Activated naive CD8-positive, alpha-beta T cell treated with anti-CD3 and anti-CD28 coated beads for 36 hours (primary cell): ENCODE measurements at places on chromosomes 3 and 15.
A peak's percentile ranks its signal among the peaks of the same experiment; 100 is the strongest.

DNA sequence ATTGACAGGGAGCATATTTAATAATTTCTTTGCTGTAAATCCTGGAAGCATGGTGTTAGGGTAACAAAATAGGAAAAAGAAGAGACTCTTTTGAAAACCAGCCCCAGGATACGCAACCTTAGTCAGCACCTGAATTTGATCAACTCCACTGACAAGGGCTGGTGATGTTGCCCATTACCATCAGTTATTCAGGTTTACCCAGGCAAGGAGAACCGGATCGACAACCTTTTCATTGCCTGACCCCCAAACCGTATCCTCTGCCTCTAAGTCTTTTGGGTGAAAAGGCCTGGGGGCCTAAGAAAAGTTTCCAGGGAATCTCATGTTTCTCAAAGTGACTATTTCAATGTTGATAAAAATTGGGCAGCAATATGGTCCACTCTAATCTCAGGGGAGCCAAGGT, 313.3 kb downstream of the KBTBD8 start:
- no peak for DNase-seq

GRCh38 chr15:31831596-31831995, 198.7 kb upstream of the CHRNA7 start:
- DNase-seq, result no peak

DNA sequence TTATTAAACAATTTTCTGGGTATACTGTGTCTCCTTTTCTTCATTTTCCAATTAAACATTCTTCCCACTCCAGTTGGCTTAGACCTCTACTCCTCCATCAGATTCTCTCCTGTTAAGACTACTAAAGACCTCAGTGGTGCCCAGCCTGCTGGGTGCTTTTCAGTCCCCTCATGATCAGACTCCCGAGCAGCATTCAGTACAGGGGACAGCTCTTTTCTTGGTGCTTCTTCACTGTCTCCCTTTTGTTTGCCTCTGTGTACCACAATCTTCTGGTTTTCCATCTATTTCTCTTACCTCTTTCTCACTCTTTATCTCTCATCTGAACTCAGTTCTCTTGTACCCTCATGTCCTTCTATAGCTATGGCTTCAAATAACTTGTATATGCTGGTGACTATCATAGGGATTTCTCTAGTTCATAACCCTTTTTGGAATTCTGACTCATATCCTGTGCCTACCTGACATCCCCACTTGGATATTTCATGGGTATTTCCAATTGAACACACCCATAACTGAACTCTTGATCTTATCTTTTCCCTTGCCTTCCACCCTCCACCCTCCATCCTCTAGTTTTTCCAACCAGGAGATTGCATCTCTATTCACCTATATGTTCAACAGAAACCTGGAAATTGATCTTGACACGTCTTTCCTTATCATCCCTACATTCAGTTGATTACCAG, 55.6 kb upstream of the ABHD10 start:
- no peak for DNase-seq

DNA sequence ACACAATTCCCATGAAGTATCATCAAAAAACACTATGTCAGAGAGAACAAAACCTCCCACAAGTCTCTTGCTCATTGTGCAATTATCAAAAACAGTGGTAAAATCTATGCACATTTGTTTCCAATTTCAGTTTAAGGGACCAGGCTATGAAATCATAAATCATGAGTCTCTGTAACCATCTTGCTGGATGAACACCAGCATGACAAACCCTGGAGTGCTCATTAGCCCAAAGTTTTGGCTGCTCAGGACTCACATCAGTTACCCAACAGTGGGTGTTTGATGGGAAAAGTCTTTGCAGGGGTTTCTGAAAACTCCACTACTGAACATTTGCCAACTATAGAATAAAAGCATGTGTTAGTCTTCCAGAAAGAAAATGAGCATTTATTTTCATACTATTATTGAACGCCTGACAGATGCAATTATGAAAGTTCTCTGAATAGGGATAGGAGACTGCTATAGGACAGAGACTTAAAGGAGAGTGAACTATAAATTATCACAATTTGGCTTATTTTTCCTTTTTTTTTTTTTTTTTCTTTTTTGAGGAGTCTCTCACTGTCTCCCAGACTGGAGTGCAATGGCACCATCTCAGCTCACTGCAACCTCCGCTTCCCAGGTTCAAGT, 240.8 kb upstream of the KCNMB2 start:
- DNase-seq, result no peak

- DNase-seq, result no peak
Measured at GRCh38 chr3:53194210-53195065, 33.4 kb downstream of the PRKCD start.

DNA sequence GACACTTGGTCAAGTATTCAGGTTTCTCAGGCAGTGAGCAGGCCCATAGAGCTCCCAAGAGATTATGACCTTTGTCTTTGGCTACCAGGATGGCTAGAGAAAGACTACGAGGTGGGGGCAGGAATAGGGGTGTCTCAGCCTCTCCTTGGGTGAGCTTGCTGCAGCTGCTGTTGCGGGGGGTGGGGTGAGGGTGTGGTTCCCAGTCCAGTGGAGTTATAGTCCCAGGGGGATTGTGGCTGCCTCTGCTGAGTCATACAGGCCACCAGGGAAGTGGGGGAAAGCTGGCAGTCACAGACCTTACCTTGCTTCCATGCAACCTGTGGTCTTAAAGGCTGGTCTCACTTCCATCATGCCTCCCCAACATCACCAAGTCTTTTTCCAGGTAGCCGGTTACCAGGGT, 31.7 kb downstream of the ATP2C1 start:
- DNase-seq, result no peak

DNA sequence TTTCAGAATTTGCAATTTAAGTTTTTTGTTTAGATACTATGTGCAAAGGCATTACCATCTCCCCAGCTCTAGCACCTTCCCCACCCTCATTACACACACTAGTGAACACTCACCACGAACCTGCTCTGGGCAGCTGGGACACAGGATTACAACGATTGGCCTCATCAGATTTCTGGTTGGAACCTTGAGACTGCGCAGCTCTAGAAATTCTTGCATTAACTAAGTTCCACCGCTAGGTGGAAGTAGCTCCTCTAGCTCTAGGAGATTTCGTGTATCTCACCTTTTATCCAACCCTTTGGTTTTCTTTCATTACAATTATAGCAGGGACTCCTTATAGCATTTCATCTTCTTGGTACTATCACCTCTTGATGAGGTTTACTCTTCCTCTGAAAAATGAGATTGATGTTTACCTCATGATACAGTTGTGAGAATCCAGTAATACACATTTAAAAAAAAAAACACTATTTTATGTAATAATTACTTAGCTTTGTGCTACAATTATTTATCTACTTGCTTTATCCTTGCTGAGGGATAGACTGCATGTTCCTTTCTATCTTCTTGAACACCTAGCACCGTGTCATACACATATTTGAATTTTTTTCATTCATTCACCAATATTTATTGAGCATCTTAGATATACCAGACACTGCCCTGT, 28.7 kb upstream of the PLOD2 start:
- no peak for DNase-seq

GRCh38 chr3:28066020-28066419, 175.4 kb upstream of the CMC1 start:
- DNase-seq, result no peak

- no peak for DNase-seq
Measured at GRCh38 chr3:5568451-5568850, 380.9 kb downstream of the EDEM1 start.

GRCh38 chr3:179452176-179452564, 900 bp upstream of the GNB4 start:
- DNase-seq, result no peak

GRCh38 chr3:114144909-114145688, 33.8 kb downstream of the DRD3 start:
- peak; percentile 7 for DNase-seq

DNA sequence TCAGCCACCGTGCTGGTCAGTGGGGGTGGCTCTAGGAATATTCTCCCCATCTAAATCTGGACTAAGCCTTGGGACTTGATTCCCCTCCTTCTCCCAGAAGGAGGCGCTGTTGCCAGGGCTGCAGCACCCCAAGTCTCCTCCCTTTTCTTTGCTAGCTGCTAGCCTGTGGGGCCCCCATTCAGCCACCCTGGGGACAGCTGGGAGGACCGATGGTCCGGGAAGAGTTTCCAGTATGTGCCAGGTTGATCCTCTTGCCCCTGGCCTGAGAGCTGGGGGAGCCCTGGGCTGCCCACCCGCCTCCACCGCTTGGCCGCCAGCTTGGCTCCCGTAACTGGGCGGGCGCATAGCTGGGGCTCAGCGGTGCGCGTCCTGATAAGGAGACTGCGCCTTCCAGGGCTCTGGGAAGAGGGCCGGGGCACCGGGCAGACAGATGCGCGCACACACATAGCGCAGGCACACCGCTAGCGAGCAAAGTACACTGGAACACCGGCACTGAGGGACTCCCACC, 4.2 kb downstream of the SMAD6 start:
- no peak for DNase-seq

DNA sequence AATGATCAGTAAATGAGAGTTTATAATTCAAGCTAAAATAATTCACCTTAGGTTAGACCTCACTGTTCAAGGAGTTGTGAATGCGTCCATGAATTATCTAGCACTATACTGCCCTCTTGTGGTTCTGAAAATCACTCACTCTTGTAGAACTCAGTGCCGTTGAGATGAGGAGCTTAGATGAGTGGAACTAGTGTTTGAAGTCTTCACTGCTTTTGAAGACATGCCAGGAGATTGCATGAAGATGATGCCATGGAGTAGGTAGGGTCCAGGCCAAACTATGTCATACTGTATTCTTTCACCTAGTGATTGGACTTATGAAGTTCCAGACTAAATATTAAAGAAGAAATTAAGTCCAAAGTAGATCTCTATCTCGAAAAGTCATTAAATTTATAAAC, 28.8 kb downstream of the LYSMD4 start:
- DNase-seq, result no peak

- DNase-seq, result no peak
Measured at GRCh38 chr3:141368925-141369794, 856 bp downstream of the ZBTB38 start.

DNA sequence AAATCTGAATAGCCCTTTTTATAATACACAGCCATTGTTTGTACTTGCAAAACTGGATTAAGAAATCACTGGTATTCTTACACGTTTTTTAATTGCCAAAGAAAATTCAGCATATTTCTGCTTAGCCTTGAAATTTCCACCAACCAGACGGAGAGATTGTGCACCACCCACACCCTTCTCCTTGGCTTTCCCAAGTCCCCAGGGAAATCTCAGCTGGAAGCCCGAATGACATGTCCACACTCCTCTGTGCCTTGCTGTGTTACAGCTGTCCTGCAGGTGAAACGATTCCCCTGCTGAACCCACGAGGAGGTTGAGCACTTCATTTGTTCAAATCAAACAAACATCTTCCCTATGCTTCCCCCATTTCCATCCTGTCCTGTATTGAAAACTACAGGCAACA, 49.6 kb upstream of the PPARG start:
- no peak for DNase-seq

DNA sequence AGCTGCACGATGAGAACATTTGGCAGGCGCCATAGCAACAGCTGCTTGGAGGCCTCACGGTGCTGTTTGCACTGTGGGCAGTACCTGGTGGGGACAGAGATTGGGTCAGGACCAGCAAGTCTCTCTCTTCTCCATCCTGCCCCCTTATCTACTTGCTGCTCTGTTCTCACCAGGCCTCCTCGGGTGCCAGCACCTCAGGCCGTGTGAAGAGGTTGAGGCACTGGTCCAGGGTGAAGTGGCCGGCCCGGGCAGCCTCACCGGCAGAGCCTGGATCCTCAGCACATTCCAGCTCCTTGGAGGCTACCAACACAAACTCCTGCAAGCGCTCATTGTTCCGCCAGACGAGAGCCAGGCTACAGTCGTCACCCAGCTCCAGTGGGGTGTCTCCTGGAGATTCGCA, 6.2 kb upstream of the QARS1 start:
- no peak for DNase-seq

- no peak for DNase-seq
Measured at GRCh38 chr15:39511916-39512260, 69.0 kb upstream of the THBS1 start.

DNA sequence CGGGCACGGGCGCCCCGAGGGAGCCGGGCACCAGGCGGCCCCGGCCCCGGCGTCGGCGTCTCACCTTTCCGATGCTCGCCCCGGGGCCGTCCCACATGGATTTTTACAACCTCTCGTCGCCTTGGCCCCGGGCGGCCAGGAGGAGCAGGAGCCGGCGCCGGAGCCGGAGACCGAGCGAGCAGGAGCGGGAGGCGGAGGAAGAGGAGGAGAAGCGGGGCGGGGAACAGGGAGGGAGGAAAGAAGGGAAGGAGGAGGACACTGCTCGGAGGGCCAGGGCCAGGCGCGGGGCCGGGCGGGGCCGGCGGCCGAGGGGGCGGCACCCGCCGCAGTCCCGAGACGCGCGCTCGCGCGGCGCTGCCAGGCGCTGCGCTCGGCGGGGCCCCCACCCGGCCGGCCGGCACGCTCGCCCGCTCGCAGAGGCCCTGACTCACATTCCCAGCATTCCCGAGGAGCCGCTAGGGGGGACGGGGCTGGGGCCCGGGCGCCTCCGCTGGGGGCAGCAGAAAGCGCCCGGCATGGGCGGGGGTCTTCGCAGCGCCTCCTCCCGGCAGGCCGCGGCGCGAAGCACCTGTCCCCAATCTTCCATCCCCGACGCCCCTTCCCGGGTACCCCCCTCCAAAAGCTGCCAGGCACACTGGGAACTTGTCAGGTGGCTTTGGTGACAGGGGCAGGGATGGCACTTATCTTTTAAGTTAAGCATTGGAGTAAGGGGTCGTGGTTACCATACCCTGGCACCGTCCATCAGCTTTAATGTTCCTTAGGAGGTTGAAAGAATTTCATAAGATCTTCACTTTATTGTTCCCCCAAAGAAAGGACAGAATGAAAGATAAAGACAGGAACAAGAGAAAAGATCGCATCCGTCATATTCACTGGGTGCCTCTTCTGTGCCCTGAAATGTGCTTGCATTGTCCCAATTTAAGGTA, at the start of gene ERC2:
Gene ERC2, minus strand, starts transcription at position 284 of the 923 bp plus-strand sequence.
- DNase-seq, result peak; percentile 13

GRCh38 chr3:52030714-52031310, 25.6 kb downstream of the DUSP7 start:
- DNase-seq, result no peak

DNA sequence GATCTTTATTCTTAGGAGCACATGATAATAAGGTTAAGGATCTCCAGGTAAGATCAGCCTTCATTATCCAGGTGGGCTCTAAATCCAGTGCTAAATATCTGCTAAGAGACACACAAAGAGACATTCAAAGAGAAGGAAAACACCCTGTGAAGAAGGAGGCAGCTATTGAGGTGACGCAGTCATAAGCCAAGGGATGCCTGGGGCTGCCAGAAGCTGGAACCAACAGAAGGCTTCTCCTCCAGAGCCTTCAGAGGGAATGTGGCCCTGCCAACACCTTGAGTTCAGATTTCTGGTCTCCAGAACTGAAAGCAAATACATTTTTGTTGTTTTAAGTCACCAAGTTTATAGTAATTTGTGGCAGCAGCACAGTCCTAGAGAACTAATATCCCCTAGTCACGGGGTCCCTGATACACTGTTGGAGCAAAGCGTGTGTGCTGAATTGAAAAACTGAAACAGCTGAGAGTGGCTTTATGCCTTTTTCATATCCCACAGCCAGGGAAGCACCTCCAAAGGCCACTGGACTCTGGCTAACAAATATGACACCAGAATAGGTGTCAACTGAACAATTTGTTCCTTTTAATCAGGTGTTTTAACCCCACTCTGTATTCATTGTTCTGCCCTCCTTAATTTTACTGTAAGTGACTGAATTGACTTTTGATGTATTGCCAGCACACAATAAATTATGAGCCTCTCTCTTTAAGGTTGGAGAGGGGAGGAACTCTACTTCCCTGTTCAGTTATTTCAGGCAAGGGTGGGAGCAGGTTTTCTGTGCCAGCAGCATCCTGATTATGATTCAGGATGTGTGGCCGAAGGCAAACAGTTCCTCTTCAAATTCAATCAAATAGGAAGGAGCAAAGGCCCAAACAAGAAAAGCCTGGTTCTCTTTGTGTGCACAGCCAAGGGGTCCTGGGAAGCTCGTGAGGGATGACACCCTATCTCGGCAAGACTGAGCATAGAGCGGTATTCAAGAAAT, 151.8 kb upstream of the HES1 start:
- no peak for DNase-seq
